ENCODE measurements at places on chromosomes 5 and 9. TPM values are rescaled to one million over a fixed set of nuclear protein-coding genes. Genes with fewer than 3 reads are reported as not detected.

Gene TGFBR1
- 38.3 TPM for total RNA-seq

Gene PCDHGA6
- total RNA-seq, result 3.9 TPM

Gene SPINK14
- not detected for total RNA-seq

Gene GPR150
- 0.32 TPM for total RNA-seq

Gene ADRA1B
- total RNA-seq, result not detected

Gene CD180
- not detected for total RNA-seq

Gene SPATA31C1
- not detected for total RNA-seq

Gene RNF224
- 0.09 TPM for total RNA-seq

Gene PCDHB9
- 0.16 TPM for total RNA-seq

Gene NFIB
- total RNA-seq, result 10.7 TPM

Gene RAI14
- 56.6 TPM for total RNA-seq

Gene SYK
- total RNA-seq, result under 0.01 TPM

Gene MAML1
- total RNA-seq, result 3.0 TPM

Gene FBN2
- total RNA-seq, result 14.7 TPM

Gene TAS2R1
- total RNA-seq, result not detected

Gene GARIN3
- not detected for total RNA-seq

Gene NR4A3
- total RNA-seq, result 0.32 TPM

Gene PTPN3
- total RNA-seq, result 0.17 TPM

Gene SPATA6L
- total RNA-seq, result 0.26 TPM

Gene MCTP1
- total RNA-seq, result 4.4 TPM

Gene RASEF
- 0.16 TPM for total RNA-seq

Gene SPINK7
- total RNA-seq, result not detected

Gene STPG3
- not detected for total RNA-seq

Gene ZNG1F
- total RNA-seq, result 6.5 TPM

Gene STK32A
- total RNA-seq, result 0.09 TPM

Gene PCDHB5
- total RNA-seq, result 3.3 TPM

Gene FAM120A
- total RNA-seq, result 72.5 TPM

Gene PCDHA7
- total RNA-seq, result 0.47 TPM

Gene LRRC26
- not detected for total RNA-seq

Gene GGTA1
- under 0.01 TPM for total RNA-seq

Gene PANK3
- 18.4 TPM for total RNA-seq

Gene PCDHB4
- total RNA-seq, result not detected

Gene PDCD1LG2
- total RNA-seq, result 1.9 TPM

Gene KCNIP1
- not detected for total RNA-seq

Gene HEMGN
- not detected for total RNA-seq

Gene IL31RA
- total RNA-seq, result 0.77 TPM

Gene LRRC19
- not detected for total RNA-seq

Gene TGFBI
- 985 TPM for total RNA-seq

Gene LRRTM2
- total RNA-seq, result 3.5 TPM

Gene SPAG8
- total RNA-seq, result 1.5 TPM

Gene TAF9
- 75.8 TPM for total RNA-seq

Gene NUTM2G
- not detected for total RNA-seq

Gene ABCA1
- total RNA-seq, result 207 TPM

Gene NRARP
- 0.16 TPM for total RNA-seq

Gene OCLN
- 0.26 TPM for total RNA-seq

Gene SPTAN1
- 362 TPM for total RNA-seq

Gene CETN3
- 15.4 TPM for total RNA-seq

Gene IGIP
- total RNA-seq, result 9.1 TPM

Gene PCDHGA8
- total RNA-seq, result 4.4 TPM

Gene EPB41L4B
- 0.26 TPM for total RNA-seq

Gene HIGD2A
- 29.9 TPM for total RNA-seq

Gene PKD2L2
- total RNA-seq, result not detected

Gene TYRP1
- total RNA-seq, result not detected

Gene TCOF1
- total RNA-seq, result 6.1 TPM

Gene UBE2D2
- 26.6 TPM for total RNA-seq

Data from bronchial smooth muscle cell (primary cell).